ENCODE measurements at places on chromosomes 1 and 21.

DNA sequence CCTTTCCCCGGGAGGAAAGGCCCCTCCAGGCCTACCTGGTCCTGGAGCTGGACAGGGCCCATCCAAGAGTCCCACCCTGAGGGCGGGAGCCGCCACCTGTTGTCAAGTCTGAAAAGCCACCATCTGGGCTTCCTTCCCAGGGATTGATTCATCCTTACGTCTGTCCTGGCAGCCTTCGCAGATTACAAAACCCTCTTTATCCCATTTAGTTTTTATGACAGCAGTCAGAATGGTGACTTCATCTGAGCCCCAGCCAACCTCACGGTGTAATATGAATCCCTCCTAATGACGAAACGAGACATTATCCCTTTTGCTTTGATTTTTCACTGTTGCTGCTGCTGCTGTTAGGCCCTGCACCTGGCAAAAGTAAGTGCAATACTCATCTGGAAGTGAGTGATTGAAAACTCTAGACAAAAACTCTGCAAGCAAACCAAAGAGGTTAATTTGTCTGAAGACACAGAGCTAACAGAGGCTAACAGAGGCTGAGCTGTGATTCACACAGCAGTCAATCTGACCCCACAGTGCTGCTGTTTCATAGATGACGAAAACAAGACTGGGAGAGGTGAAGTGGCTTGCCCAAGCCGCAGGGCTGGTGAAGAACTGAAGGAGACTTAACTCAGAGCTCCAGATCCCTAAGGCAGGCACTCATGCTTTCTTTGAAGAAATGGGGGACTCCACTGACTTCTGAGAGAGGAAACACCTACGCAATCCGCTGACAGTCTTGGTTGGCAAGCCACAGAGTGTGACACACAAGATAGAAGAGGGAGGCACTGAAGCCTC lies 30.0 kb upstream of the S100A7 start:
- DNase-seq, result no peak

GRCh38 chr1:76856104-76856503 lies 11.2 kb upstream of the ST6GALNAC5 start:
- DNase-seq, result no peak

DNA sequence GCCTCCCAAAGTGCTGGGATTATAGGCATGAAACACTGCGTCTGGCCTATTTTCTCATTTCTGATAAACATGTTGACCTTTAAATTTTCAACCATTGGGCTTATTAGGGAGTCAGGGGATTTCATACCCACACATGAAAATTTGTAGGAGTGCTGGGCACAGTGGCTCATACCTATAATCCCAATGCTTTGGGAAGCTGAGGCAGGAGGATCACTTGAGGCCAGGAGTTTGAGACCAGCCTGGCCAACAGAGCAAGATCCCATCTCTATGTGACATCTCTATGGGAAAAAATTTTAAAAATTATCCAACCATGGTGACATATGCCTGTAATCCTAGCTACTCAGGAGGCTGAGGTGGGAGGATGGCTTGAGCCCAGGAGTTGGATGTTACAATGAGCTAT lies 10.5 kb upstream of the H3-3A start:
- no peak for DNase-seq

- DNase-seq, result no peak
Measured at GRCh38 chr1:154626456-154627256, 18.7 kb upstream of the ADAR start.

- DNase-seq, result no peak
Measured at GRCh38 chr1:242447689-242448088, 76.8 kb downstream of the PLD5 start.

DNA sequence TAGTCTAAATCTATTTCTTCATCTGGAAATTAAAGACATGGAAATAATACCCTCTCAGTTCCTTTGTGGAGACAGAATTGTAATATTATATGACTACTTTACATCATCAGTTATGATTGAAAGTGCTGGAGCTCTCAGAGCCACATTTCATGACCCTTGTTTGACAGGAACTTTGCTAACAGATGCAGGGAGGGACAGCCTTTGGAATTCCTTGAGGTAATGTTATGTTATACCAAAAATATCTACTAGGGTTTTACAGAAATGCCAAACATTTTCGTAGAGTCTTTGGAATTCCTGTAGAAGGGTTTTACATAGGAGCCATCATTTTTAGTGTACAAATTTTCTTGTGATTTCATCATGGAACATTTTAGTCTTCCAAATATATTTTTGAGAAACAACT lies 57.4 kb upstream of the ADAMTS5 start:
- no peak for DNase-seq

GRCh38 chr1:162281426-162281825 lies 95.2 kb downstream of the SPATA46 start:
- DNase-seq, result no peak
